ENCODE measurements at places on chromosomes 16 and 17. TPM values are rescaled to one million over a fixed set of nuclear protein-coding genes. Genes with fewer than 3 reads are reported as not detected.

Gene NSRP1
- total RNA-seq, result 32.4 TPM

Gene PNPO
- 60.7 TPM for total RNA-seq

Gene OR2C1
- total RNA-seq, result not detected

Gene CCP110
- total RNA-seq, result 31.4 TPM

Gene ABR
- 66.7 TPM for total RNA-seq

Gene NCOR1
- 131 TPM for total RNA-seq

Gene WNT3
- not detected for total RNA-seq

Gene CLEC18C
- total RNA-seq, result 0.47 TPM

Gene CFAP52
- not detected for total RNA-seq

Gene TBC1D28
- not detected for total RNA-seq

- no peak for DNase-seq
These were observed 42.8 kb downstream of the CDK5R1 start for GRCh38 chr17:32529604-32530003.

GRCh38 chr17:74584292-74585060 is 7.6 kb downstream of the CD300LD start:
- DNase-seq, result no peak

- no peak for DNase-seq
These were observed 222.9 kb downstream of the PRKCA start for GRCh38 chr17:66525338-66525737.

GRCh38 chr17:35900280-35900679 is 20.1 kb upstream of the CCL5 start:
- no peak for DNase-seq

DNA sequence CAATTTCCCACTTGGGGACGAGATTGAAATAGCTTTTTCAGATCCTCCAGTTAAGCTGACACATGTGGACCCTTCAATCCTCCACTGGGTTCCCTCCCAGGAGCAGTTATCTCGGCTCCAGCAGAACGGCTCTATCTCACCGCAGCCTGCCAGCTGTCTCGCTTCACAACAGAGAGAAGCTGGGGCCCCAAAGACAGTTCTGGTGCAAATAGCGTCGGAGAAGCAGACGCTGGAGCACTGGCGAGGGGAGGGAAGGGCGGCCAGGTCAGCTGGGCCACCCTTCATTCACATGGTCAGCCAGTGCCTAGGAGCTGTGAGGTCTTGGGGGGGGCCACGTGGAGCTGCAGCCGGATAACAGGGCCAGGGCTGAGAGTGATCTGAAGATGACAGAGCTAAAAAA is 141.3 kb upstream of the SDK2 start:
- DNase-seq, result no peak

DNA sequence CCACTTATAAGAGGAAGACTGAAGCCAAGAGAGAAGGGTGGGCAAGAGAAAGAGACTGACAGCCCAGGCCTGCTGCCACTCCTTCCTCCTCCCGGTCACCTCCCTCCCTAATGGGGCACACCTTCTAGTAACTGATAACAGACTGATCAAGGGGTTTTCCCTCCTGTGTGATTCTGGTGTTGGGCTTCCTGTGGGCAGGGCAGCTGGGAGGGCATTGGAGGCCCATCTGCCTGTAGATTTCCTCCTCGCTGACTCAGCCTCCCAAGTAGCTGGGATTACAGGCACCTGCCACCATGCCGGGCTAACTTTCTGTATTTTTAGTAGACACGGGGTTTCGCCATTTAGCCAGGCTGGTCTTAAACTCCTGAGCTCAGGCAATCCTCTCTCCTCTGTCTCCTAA is 16.2 kb downstream of the CA4 start:
- DNase-seq, result peak; percentile 10

GRCh38 chr16:69123910-69124309 is 8.5 kb downstream of the CHTF8 start:
- DNase-seq, result peak; percentile 50

GRCh38 chr17:31738996-31739699 is 119.9 kb downstream of the COPRS start:
- no peak for DNase-seq

GRCh38 chr16:67468731-67469130 is 12.2 kb downstream of the ATP6V0D1 start:
- DNase-seq, result no peak

DNA sequence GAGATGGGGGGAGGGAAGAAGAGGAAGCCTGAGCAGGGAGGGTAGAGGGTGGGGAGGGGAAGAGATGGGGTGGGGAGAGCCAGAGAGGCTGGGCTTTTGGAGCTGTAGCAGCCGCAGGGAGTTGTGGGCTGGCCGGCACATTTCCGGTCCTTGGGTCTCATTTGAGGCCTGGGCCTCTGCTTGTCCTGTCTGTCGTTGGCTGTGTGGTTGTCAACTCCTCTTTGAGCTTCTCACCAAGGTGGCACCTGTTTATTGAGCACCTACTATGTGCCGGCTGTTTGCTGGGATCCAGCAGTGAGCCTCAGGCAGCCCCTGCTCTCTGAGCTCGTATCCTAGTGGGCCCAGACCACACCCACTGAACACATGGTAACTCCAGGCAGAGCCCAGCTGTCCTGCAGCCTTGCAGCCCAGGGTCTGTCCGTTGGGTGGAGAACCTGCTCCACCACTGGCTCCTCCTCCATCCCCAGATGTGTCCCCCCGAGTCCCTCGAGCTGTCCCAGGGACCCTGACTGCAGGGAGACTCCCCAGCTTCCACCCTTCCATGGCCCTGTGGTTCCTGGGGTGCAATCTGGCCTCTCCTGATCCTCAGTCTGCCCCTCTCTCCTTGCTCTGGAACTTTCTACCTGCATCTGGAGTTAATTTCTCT is 164.9 kb downstream of the IRF8 start:
- DNase-seq, result no peak

DNA sequence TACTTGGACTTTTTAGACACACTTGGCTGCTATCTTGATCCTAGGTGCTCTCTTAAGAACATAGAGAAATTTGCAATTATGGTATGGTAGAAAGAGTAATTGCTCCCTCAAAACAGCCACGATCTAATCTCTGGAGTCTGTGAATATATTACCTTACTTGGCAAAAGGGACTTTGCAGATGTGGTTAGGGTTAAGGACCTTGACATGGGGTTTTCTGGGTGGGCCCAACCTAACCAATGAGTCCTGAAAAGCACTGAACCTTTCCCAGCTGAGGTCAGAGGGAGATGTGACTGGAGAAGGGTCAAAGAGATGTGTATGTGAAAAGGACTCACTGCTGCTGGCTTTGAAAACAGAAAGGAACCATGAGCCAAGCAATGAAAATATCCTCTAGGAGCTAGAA is 26.7 kb upstream of the MED13 start:
- DNase-seq, result no peak

GRCh38 chr17:78529871-78530670 is 47.1 kb downstream of the DNAH17 start:
- no peak for DNase-seq

DNA sequence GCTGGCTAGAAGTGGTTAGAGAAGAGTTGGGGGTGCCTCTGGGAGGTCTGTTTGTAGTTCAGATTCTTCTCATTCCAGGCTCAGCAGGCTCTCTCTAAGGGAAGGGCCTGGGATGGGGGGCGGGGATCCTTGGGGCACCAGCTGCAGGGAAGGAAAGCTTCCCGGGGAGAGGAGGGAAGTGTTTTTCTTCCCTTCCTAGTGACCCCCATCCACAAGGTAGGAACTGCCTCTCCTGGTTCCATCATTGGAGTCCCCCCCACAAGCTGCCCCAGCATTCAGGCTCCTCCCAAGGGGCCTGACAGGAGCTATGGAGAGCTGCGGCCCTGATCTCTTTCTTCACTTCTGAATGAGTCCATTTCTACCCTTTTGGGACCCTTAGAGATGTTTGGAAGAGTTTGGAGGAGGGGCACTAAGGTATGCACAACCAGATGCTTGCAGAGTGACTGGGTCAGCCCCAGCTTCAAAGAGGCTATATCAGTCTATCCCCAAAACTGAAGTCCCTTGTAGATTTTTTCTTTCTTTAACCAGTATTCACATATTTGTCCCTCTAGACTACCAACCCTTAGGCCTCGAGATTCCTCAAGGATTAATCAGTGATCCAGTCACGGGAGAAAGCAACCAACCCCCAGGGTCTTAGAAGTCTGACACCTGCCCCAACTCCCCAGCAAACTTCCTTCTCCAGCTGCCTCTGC is 13.9 kb upstream of the FZD2 start:
- no peak for DNase-seq

Measured in activated T-helper 1 cell treated with anti-CD3 and anti-CD28 coated beads, Interleukin-12 subunit alpha, Interleukin-12 subunit beta, Interleukin-2, Interleukin-4 antibody, amounts not matched to agents 30 ng/mL and 10 ng/mL and 1 ng/mL, durations not matched to agents 14 hours and 24 hours and 36 hours (primary cell).